HL-60 (cell line): ENCODE measurements at places on chromosomes 1 and 21.

- DNase-seq, result no peak
Observed at GRCh38 chr1:210201681-210202080, 30.9 kb upstream of the SERTAD4 start.

DNA sequence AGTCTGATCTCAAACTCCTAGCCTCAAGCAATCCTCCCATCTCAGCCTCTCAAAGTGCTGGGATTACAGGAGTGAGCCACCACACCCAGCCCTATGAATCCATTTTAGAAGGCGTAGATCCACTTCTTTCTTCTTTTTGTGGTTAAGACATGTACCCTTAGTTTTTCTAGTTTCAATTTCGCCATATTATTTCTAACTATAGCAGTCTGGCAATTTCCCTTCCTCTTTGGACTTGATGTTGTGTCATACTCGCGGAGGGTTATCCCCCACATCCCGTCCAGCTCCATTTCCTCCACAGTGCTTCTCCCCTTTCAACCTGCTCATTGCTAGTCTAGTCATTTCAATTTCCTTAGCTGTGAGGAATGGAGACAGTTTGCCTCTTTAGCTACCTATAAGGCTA, 5.2 kb upstream of the LRRC8D start:
- peak; percentile 88 for DNase-seq

DNA sequence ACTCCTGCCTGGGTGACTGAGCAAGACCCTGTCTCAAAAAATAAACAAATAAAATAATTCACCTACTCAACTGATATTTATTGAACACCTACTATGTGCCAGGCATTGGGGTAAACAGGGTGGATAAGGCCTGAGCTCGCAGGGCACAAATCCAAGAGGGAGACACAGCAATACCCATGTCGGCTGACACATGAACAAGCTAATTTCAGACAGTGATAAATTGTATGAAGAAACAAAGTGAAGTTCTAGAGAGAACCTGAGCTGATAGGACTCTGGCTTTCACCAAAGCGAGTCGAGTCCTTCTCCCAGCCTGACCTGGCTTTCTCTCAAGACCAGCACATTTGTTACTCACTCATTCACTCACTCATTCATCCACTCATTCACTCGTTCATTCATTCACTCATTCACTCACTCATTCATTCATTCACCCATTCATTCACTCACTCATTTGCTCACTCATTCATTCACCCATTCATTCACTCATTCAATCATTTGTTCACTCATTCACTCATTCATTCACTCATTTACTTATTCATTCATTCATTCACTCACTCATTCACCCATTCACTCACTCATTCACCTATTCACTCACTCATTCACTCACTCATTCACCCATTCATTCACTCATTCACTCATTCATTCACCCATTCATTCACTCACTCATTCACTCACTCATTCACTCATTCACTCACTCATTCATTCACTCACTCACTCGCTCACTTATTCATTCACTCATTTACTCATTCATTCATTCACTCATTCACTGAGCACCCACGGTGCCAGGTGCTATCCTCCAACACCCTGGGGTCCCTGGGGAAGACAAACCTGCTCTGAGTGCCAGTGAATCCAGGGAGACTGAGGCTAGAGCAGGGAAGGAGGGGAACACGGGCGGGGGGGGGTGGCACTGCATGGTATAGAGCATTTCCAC, 37.4 kb upstream of the CASZ1 start:
- no peak for DNase-seq

GRCh38 chr1:154574716-154575115, 7.1 kb downstream of the CHRNB2 start:
- DNase-seq, result no peak

DNA sequence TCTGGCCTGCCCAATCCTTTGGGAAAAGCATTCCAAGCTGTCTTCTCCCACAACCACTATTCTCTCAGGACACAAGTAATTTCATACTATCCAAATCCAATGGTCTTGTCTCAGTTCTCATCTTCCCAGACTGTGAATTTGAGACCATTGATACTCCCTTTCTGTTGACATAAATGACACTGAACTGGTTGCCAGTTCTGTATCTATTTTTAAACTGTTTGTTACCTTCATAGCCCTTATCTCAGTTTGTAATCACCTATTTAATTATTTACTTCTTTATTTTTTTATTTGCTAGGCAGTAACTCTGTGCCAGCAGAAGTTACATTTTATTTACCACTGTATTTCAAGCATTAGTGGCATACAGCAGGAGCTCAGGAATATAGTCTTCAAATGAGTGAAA, 24.0 kb downstream of the TCEANC2 start:
- no peak for DNase-seq

- DNase-seq, result no peak
Observed at GRCh38 chr1:174996476-174996875, 3.3 kb upstream of the CACYBP start.

DNA sequence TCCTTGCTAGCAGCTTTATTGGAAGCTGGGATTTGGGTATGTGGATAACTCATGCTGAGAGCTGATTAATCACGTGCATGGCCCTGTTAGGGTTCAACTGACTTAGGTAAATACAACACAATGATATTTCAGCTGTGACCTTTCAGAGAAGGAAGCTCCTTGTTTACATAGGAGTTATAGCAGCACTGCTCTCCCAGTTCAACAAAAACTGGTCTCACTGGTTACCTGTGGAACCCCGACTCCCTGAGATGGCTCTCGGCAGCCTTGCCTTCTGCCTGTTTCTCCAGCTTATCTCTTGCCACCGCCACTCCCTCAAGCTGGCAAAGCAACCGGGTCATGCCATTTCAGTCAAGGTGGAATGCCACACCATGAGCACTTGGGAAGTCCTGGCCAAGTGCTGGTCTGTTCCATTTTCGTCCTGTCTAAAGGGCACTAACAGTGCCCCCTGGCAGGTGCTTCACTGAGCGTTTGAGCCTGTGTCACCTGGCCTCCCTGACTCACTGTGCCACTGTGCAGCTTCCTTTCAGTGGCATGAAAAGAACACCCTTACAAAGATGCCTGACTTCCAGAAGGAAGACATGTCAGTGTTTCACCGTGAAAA, 31.6 kb downstream of the DOP1B start:
- DNase-seq, result no peak

- DNase-seq, result no peak
Observed at GRCh38 chr1:220796530-220796929, 9.8 kb downstream of the MTARC1 start.

- peak; percentile 69 for DNase-seq
Observed at GRCh38 chr1:115980998-115981993, 5.0 kb downstream of the SLC22A15 start.

DNA sequence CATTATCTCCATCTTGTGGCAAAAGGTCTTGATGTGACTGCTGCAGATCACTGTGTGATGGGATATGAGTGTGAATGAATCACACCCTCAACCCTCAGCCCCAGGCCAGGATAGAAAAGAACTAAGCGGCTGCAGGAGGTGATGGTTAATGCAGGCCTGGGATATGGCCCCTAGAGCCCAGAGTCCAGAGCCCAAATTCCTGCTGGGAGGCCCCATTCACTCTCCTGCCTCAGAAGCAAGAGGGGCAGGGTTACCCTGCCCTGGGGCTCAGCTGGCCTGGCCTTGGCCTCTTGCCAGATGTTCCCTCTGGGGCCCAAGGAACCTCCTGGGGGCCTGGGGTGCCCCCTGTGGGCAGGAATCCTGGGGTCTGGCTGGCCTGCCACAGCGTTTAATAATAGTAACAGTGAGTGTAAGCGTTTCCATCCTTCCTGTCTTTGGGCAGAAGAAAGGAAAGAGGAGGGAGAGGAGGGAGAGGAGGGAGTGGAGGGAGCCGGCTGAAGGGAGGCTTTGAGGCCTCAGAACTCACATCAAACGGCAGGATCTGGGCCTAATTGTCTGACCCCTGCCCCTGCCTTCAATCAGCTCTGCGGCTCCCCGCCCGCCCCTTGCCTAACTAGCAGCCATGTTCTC, 26.2 kb downstream of the DMAP1 start:
- no peak for DNase-seq

GRCh38 chr21:34061983-34062382, 11.4 kb upstream of the MRPS6 start:
- DNase-seq, result peak; percentile 13

DNA sequence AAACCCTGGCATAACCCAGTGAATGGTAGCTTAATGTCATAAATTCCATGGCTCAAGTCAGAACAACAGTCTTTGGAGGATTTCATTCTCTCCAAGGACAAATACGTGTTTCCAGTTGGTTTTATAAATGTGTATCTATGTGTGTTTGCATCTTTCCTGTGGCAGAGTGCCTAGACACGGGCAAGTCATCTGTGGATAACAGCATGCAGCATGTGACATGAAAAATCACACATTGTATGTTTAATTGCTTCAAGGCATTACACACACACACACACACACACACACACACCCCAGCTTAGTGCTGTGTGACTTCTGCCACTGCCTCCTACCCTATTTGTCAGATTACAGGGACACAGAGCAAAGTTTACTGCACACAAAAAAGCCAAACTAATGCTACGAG, 68.2 kb upstream of the SSX2IP start:
- no peak for DNase-seq

- DNase-seq, result no peak
Observed at GRCh38 chr1:217136895-217137205, 413.6 kb upstream of the ESRRG start.

GRCh38 chr1:107807405-107807804, 157.6 kb downstream of the VAV3 start:
- no peak for DNase-seq

DNA sequence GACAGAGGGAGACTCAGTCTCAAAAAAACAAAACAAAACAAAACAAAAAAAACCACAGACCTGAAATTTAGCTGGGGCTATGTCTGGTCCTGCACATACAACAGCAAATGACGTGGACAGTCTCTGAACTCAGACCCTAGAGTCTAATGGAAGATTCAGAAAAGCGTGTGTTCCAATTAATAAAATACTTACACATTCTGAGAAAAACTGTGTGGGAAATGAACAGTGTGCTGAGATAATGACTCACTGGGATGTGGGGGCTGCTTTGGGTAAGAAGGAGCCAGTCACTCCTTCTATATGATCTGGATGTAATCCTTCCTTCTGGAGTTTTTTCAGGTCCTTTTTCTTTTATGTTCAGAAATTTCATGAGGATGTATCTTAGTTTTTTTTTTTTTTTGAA, 29.4 kb downstream of the CLDN14 start:
- no peak for DNase-seq

GRCh38 chr1:172339842-172340241, 80.6 kb upstream of the C1orf105 start:
- no peak for DNase-seq

GRCh38 chr1:2460996-2461751, 14.9 kb upstream of the PLCH2 start:
- DNase-seq, result no peak

DNA sequence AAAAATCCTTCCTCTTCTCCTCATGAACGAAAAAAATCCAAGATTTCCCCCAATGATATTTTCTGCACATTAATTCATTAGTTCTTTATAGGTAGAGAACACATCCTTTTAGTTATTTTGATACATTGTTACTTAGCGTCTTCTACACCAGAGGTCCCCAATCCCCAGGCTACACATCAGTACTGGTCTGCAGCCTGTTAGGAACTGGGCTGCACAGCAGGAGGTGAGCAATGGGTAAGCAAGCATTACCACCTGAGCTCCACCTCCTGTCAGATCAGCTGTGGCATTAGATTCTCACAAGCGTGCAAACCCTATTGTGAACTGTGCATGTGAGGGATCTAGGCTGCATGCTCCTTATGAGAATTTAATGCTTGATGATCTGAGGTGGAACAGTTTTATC, 13.0 kb downstream of the EXTL2 start:
- no peak for DNase-seq

DNA sequence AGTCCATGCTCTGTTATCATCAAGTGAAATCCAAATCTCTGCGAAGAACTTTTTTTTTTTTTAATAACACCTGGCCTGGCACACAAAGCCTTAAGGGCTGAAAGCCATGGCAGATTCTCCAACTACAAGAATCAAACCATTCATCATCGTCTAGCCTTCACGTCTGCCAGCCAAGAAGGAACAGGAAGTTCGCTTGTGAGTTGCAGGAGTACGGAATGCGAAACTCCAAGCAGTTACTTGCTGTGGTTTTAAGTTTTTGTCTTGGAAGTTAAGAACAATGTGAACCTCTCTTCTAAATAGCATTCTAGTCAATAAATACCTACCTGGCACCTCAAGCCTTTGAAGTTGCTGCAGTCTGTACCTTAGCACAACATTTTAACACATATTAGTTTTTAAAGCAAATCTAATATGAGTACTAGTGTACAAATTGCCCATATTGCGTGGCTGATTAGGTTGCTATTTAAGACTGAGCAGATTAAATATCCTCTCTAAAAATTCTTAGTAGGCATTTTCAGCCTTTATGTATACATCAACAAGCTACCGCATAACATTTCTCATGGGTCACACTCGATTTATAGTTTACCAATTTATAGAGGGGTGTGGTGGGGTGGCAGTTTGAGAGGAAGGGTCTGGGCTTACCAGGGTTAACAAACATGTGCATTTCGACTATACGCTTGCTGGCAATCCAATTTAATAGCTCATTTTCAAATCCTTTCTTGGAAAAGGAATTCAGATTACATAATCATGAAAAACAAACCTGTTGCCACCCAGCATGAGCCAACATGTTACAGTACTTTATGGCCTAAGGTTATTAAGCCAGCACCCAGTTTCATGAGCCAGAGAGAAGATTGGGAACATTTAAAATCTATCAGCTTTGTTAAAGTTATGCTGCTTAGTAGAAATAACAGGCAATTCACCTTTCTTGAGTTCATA, 22.2 kb upstream of the PTPN14 start:
- no peak for DNase-seq

- DNase-seq, result peak; percentile 54
Observed at GRCh38 chr1:225318706-225319575, 108.9 kb downstream of the LBR start.

DNA sequence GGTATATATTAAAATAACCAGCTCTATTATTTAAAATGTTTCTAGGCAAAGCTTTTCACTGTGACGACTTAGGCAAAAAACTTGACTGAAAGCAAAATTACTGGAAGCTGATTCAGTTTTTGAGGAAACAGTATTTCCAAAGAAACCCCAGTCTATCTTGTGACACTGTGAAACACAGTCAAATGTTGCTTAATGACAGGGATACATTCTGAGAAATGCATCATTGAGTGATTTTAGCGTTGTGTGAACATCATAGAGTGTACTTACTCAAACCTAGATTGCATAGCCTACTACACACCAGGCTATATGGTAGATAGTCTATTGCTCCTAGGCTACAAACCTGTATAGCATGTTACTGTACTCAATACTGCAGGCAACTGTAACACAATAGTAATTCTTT, 116.9 kb upstream of the KCNK1 start:
- no peak for DNase-seq

DNA sequence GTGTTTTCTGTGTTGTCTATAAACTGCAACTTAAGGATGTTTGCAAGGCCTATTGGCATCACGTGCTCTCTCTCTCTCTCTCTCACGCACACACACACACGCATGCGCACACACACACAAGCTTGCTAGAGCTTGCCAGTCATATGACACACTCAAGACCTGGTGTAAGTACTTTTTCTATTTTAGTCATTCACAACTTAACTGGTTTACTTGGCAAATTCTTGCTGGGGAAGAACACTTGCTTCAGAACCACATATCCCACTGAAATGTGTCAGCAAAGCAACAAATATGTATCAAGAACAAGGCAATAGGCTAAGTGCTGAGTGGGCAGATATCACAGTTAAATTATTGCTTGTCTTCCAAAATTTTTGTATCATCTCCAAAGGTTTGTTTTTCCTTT, 107.8 kb downstream of the DISC1 start:
- DNase-seq, result no peak

GRCh38 chr1:76428028-76428427, 353.5 kb downstream of the ST6GALNAC3 start:
- DNase-seq, result no peak

GRCh38 chr1:18217398-18218043, 109.9 kb downstream of the IGSF21 start:
- peak; percentile 12 for DNase-seq

- no peak for DNase-seq
Observed at GRCh38 chr1:158112994-158113758, 67.5 kb upstream of the CD1D start.
